ENCODE measurements at places on chromosomes 3 and 15.
A peak's percentile ranks its signal among the peaks of the same experiment; 100 is the strongest.

- DNase-seq = no peak
Measured at GRCh38 chr3:175325440-175325839, 466.3 kb downstream of the NAALADL2 start.

GRCh38 chr3:84943379-84943778, 15.4 kb upstream of the CADM2 start:
- DNase-seq = no peak

DNA sequence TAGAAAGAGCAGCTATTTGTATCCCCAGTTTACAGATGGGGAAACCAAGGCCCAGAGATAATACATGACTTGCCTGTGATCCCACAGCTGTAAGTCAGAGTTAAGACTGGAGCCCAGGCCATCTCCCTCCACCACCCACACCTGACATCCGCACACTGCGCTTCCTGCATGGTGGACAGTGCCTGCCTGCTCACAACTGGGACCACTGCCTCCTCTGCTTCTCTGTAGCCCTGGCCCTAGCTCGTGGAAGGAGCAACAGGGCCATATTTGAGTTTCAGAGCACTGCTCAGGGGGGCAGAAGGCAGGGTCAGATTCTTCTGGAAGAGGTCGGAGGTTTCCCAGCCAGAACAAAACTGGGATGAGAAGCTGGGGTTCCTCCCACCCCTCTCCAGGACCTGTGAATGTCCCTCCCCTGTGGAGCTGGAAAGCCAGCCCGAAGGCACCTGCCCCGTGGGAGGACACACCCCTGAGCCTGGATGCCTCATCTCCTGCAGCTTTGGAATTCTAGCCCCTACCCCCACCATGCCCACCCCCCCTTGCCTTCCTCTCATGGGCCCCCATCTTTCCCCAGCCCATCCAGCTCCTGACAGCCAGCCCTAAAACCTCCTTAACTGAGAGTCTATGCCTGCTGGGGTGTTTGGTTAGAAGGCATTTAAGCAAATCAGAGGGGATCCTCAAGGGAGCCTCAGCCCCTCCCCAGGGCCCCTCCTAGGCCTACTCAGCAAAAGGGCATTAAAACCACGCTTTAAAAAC, 100.1 kb downstream of the TPRA1 start:
- no peak for DNase-seq

DNA sequence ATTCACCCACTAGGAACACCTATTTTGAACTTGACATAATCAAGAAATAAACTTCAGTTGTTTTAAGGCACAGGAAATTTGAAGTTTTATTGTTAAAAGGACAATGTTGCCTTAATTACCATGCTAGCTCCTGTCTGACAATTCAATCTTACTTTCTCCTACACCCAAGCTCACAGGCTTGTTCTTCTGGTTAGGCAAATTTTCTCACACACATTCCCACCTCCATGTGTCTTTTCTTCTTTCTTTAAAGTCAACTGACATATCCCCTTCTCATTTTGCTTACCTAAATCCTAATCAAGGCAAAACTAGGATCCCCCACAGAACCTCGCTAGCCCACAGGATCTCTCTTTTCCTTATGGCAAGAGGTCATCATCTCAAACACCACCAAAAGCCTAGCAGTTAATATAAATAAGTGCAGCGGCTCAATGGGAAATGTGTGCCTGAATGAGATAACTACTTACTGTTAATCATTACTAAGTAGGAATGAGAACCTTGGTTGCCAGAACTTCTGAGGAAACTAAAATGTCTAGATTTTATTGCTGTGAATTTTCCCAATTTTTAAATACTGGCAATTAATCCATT, 189.3 kb downstream of the PLCH1 start:
- DNase-seq = no peak

- no peak for DNase-seq
Measured at GRCh38 chr3:142725357-142725739, 1.5 kb downstream of the TRPC1 start.

DNA sequence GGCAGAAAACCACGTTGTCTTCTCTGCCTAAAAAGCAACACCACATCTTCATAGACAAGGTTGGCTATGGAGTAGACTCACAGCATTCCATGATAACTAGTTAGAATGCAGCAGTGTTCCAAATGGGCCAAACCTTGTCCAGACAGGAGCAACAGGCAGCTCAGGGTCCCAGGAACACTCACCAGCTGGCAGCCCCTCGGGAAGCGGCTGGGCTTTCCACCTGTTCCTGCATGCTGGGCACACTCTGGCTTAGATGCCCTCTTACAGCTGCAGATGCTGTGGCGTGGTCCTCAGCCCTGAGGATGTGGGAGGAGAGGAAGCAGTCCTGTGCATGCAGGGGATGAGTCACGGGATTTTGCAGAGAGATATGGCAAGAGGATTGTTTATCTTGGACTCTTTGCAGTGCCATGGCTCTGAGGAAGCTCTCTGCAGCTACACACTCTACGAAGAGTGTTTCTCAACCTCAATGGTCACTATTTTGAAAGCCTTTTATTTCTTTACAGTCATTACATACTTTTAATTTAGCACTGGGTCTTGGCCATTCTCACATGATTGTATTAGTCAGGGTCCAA, 11.3 kb downstream of the NRROS start:
- peak; percentile 84 for DNase-seq

DNA sequence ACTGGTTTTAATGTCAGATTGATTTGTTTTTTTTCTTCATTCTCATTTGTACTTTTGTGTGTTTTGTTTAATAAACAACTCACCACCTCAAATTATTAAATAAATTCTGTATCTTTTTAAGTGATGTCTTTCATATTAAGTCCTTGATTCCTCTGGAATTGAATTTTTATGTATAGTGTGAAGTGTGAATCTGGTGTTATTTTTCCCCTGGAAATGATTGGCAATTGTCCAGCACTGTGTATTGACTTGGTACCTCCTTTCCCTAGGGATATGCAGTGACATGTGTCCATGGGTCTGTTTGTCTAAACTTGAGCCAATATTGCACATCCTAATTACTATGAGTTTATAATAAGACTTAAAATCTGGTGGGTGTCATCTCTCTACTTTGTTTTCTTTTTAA, 2.1 kb downstream of the RNU5B-1 start:
- no peak for DNase-seq

DNA sequence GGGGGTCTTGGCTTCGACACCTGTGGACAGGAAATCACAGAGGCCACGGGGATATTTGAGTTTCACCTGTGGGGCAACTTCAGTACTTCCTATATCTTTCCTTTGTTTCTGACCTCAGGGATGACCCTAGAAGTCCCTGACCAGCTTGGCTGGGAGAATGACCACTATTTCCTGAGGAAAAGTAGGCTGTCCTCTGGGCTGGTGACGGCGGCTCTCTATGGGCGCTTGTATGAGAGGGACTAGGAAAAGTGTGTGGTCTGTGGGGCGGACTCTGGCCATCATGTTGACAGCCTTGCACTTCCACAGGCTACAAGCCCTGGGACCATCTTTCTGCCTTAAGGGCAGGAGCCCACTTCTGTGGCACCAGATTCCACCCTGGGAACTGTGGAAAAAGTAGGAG, 43.7 kb downstream of the BTD start:
- no peak for DNase-seq

DNA sequence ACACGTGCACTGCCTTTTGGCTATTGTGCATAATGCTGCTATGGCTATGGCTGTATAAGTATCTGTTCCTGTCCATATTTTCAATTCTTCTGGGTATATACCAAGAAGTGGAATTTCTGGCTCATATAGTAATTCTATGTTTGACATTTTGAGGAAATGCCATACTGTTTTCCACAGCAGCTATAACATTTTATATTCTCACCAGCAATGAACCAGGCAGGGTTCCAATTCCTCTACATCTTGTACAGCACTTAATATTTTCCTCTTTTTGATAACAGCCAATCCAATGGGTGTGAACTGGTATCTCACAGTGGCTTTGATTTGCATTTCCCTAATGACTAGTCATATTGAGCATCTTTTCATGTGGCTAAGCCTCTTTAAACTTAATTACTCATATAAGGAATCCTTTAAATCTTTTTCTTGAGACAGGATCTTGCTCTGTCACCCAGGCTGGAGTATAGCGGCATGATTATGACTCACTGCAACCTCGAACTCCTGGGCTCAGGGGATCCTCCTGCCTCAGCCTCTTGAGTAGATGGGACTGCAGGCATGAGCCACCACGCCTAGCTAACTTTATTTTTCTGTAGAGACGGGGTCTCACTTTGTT, 38.1 kb upstream of the IGDCC4 start:
- DNase-seq = no peak

All from HFF-Myc (cell line).